ENCODE measurements at places on chromosomes 16 and 17.
A peak's percentile ranks its signal among the peaks of the same experiment; 100 is the strongest.

DNA sequence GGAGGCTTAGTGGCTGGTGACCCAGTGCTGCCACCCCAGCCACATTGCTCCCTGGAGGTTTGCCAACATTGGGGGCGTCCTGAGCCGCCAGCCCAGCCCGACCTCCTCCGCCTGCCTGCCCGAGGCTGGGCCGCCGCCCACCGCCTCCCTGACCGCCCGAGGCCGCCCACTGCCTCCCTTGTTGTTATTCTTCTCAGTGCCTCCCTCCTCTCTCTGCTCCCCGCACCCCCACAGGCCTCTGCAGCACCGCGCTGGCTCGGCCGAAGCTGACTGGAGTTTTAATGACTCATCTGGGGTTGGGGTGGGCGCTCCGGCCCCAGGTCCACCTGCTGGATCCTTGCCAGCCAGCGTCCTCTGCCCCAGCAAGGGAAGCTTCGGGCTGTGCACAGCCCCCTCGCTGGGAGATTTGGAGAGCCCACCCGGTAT is 102.5 kb downstream of the RBFOX3 start:
- DNase-seq = no peak

DNA sequence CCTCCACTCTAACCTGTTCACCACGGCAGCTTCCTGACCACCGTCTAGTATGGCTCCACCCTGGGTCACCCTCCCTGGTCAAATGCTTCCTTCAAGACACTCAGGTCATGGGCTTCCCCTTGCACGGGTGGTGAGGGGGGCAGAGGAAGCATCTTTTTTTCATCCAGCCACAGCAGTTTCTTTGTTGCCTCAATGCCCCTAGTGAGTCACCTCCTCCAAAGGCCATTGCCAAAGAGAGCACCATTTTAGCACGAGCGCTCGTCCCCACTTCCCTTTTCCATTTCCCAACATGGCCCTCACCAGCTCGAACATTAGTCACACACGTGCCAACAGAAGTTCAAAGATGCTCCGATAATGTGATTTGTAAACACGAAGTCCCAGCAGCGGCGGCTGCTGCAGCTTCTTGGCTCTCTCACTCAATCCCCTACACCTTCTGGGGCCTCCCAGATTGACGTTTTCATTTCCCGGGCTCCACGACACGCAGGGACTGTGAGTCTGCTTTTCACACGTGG is 134.6 kb downstream of the GAS7 start:
- peak; percentile 11 for DNase-seq

DNA sequence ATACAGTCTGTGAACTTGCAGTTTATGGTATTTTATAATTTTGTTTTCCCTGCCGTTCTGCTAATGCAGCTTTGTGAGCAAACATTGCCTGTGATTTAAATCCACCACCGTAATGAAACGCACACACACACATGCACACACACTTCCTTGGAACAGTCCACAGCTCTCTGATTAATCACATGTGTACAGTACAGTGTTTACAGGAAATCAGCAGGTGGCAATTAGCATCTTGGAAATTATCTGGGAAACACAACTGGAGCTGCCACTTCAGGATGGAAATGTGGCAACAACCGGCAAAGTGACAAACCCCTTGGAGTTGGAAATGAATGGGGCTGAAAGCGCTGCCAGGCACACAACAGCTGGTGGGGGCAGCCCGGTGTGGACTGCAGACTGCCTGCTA is 12.9 kb upstream of the ZKSCAN2 start:
- DNase-seq = no peak

DNA sequence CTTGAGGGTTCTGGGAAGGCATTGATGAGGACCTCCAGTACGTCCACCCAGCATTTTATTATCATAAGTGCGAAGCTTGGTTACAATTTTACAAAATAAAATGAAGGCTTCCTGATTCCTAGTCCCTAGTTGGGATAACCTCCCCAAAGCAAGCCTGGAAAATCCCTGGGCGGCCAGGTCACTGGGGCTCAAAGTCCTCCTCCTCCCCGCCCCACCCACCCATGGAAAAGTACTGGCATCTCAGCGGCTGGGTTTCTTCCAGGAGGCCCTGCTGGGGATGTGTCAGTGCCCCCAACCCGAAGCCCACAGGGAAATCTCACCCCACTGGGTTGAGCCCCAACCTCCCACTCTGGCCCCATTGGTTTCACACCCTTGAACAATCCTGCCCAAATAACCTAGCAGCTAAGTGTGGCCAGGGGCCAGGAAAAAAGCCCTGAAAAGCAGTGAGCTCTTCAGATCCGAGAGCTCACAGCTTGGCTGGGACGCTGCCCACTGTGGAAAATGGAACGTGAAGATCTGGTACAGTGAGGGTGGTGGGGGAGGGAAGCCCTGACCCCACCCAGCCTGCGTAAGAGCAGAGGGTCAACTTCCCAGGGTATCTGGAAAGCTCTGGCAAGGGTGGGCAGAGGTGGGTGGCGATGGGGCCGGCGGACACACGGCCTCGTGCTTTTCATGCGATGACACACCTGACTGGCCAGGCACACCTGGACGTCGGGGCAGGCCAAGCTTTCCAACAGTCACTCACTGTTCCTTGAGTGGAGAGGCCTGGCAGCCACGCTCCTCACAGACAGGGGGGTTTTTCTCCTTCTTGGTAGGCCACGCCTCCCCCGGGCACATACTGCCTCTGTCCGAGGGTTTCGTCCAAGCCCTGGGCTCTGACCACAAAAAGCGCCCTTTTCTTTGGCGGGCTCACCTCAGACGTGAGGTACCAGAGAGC is 324.5 kb downstream of the SOX9 start:
- DNase-seq = no peak

- DNase-seq = no peak
Measured at GRCh38 chr17:34222722-34223497, 32.2 kb upstream of the CCL2 start.

- DNase-seq = no peak
Measured at GRCh38 chr17:63275971-63276745, 169.9 kb downstream of the CYB561 start.

GRCh38 chr17:58574025-58574424 is 59.6 kb upstream of the MTMR4 start:
- DNase-seq = no peak

DNA sequence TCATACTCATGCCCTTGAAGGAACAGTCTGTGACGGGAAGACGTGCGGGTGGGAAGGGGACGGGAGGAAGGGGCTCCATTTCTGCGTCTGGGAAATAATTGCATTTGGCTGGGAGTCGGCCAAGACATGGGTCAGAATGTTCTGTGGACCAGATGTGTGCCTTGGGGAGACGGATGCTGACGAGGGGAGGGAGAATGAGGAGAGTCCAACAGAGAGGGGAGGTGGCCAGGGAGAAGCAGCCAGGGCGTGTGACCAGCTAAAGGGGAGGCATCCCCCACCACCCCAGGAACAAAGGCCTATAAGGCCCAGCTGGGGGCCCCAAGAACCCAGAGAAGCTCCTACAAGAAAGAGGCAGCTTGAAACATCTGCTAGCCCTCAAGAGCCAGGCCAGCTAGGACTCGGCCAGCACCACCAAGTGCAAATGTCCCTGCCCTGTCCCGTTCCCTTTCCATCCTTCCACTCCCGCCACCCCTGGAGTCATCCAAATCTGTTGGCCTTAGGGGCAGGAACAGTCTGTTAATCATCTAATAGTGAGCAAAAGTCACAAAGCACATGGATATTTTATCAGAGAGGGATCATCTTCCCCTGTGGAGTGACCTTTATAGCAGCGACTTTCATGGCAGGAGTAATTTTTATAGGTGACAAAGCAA is 42.5 kb upstream of the BCO1 start:
- DNase-seq = no peak

DNA sequence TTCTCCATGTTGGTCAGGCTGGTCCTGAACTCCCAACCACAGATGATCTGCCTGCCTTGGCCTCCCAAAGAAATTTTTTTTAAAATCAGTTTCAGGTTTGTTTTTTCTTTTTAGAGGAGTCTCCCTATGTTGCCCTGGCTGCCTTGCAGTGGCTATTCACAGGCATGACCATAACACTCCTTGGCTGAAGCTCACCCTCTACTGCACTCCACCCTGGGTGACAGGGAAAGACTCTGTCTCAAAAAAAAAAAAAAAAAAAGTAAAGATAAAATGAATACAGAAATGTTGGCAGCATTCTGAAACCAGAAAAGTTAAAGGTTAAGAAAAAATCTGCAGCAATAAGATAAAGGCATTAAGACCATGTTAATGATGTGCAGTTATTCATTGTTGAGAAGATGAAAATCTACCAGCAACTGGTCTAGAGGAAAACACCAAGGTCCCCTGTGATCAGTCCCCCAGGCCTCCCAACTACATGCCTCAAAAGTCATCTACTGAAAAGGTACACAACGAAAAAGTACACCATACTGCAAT is 15.1 kb downstream of the YWHAE start:
- no peak for DNase-seq

DNA sequence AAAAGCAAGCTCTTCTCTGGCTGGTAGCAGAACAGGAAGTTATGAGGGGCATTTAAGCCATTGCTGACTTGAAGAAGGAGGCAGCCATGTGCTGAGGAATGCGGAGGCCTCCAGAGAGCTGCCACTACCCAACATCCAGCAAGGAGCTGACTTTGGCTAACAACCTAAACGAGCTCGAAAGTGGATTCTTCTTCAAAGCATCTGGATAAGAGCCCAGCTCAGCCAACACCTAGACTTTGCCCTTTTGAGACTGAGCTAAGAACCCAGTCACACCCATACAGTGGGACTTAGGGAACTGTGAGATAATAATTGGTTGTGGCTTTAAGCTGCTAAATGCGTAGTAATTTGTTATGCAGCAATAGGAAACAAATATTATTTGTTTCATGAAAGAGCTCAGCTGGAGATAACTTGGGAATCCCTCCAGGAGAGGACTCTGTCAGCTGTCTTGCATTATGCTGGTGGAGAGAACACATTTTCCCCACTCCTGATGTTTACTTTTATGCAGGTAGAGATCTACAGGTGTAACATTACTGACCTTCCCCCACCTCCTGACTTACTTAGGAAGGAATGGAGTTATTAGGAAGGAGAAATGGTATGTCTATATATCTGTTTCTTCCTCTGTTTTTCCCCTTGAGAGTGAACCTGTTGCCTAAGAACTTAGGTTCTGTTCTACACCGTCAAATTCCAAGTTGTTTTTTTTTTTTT is 52.7 kb upstream of the ZNF629 start:
- no peak for DNase-seq

DNA sequence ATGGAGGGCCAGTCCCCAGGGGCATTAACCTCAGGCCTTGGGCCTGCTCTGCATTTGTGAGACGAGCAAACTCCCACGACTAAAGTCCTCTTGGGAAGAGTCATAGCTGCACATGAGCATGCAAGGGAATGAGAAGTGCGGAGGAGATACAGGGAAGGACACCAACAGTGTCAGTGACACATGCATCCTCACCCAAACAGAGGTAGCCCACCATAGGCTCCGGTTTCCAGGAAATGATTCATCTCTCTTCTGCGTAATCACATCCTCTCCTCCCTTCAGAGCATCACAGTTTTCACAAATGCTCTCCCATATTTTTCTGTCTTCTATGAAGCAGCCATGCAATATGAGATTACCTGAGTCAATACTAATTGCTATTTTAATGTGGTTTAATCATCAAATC is 725.7 kb upstream of the GOT2 start:
- DNase-seq = no peak

GRCh38 chr17:54902017-54902416 is 1.4 kb downstream of the TOM1L1 start:
- no peak for DNase-seq

- no peak for DNase-seq
Measured at GRCh38 chr16:31451681-31452351, 7.5 kb upstream of the ARMC5 start.

GRCh38 chr17:6755281-6755680 is 565 bp upstream of the XAF1 start:
- DNase-seq = no peak

DNA sequence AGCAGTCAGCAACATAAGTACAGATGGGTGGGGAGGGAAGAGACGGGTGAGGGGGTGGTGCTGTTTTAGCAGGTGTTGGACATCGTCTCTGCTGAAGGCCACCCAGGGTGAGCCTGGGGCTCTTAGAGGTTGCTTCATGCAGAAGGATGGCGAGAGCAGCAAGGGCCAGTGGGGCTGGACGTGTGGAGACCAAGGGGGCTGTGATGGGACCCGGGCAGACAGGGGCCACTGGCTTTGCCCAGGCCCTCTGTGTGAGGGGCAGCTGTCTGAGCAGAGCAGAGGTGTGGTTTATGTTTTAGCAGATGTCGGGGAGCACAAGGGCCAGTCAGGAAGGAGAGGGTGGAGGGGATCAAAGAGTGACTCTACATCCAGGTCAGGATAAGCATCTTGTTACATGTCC is 4.8 kb downstream of the NARF start:
- no peak for DNase-seq

DNA sequence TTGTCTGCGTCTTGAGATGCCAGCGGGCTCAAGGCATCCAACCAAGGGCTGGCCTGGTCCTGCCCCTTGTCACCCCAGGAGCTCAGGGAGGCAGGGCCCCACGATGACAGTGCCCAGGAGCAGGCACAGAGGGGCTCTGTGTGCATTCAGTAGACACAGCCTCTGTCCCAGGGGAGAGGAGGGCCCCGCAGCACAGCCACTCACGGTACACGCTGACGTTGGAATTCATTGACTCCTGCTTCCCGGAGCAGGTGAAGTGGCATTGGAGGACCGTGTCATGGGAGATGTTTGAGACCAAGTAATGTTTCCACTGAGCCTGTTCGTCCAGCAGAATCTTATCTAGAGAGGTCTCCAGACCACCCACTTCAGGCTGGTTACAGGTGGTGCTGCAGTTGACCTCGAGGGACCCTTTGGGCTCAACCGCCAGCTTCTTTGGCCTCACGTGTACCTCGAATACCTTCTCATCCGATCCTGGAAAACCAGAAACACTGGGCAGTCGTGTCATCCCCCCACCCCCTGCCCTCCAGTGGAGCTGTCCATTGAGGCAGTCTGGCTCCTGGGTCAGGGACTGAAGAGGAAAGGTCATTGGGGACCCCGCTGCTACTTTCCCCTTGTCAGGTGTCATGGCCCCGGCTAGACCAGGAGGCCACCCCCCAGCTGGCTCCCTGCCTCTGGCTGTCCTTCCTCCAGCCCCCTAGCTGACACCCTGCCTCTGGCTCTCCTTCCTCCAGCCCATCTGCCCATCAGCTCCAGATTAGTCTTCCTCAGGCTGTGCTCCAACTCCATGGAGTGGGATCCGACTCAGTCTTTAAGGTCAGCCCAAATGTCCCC is 7.0 kb downstream of the PRR29 start:
- no peak for DNase-seq

- DNase-seq = no peak
Measured at GRCh38 chr16:11074131-11074530, 129.8 kb downstream of the CLEC16A start.

DNA sequence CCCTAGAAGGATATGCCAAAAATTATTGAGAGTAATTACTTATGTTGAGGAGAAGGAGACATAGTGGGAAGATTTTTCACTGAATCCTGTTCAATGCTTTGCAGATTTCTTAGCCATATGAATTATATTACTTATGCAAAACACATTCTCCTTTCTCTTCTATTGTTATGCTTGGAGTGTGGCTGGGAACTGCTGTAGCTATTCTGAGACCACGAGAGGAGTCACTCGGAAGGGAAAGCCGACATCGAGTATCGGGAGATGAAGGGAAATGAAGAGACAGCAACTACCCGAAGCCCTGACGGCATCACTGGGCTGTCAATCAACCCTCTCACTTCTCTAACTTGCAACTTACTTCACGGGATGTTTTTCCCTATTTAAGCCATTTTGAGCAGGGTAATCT is 39.6 kb downstream of the STX8 start:
- no peak for DNase-seq
